ENCODE measurements at places on chromosomes 16 and 17.

DNA sequence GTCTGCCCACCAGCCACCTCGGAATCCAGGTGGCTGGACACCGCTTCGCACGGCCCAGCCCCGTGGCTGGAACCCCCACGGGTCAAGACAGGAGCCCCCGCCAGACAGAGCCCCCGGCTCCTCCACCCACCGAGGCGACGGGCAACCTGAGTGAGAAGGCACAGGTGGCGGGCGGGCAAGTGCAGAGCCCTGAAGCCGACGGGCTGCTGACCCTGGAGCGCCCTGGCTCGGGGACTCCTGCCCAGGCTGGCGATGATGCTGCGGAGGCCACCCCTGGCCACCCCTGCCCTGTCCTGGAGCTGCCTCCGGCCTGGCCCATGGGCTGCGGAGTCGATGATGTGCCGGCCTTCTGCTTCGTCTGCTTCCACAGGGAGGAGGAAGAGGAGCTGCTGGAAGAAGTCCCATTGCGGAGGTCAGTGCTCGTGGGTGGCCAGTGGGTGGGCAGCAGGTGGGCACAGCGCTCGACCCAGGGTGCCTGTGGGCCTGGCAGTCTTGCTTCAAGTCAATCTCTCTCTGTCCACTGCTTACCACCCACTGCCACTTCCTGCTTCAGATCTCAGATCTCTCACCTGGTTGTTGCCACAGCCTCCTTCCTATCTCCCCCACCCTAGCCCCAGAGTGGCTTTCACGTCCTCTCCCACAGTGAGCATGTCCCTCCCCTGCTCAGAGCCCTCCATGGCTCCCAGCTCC, 33.1 kb upstream of the SBK1 start:
- no peak for DNase-seq

- no peak for DNase-seq
Measured at GRCh38 chr16:35689764-35690163, 2230.4 kb downstream of the TP53TG3F start.

GRCh38 chr16:18943414-18943813, 17.2 kb upstream of the SMG1 start:
- DNase-seq, result no peak

DNA sequence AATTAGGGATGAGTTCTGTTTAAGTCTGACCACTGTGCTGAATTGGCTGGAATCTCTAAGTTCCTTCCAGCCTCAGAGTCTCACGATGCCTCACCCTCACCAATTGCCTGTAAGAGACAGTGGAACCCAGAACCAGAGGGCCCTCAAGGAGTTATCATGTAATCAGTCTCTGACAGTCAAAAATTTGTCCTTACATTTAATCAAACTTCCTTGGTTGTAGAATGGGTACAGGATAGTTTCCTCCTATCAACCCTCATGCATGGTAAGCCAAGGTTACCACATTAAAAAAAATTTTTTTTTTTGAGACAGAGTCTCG, 83.2 kb downstream of the CDK5R1 start:
- DNase-seq, result no peak

DNA sequence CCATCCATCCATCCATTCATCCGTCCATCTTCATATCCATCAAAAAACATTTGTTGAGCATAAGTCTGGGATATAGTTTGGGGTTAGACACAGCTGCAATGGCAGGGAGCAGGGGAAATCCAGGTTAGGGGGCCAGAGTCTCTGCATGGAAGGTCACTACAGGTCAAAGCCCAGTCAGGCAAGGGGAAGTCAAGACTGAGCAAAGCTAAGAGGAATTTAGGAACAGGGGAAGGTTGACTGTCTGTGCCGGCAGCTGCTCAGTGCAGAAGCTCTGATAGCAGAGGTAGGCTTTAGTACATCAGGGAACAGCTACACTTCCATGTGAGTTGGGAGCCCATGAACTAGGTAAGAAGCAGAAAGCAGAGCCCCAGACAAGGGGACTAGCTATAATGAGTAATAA, 68.1 kb downstream of the IRF8 start:
- DNase-seq, result no peak

DNA sequence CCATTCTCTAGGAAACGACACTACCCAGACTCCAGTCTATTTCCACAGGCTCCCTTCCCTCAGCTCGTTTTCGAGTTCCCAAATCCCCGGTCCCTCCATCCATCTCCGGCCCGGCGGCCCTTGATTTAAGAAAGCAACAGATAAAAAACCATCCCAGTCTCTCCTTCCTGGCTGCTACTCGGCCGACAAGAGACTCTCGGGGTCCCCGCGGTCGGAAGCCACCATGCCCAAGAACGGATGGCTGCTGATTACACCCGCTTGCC, 182 bp downstream of the RPL26 start:
- DNase-seq, result no peak

DNA sequence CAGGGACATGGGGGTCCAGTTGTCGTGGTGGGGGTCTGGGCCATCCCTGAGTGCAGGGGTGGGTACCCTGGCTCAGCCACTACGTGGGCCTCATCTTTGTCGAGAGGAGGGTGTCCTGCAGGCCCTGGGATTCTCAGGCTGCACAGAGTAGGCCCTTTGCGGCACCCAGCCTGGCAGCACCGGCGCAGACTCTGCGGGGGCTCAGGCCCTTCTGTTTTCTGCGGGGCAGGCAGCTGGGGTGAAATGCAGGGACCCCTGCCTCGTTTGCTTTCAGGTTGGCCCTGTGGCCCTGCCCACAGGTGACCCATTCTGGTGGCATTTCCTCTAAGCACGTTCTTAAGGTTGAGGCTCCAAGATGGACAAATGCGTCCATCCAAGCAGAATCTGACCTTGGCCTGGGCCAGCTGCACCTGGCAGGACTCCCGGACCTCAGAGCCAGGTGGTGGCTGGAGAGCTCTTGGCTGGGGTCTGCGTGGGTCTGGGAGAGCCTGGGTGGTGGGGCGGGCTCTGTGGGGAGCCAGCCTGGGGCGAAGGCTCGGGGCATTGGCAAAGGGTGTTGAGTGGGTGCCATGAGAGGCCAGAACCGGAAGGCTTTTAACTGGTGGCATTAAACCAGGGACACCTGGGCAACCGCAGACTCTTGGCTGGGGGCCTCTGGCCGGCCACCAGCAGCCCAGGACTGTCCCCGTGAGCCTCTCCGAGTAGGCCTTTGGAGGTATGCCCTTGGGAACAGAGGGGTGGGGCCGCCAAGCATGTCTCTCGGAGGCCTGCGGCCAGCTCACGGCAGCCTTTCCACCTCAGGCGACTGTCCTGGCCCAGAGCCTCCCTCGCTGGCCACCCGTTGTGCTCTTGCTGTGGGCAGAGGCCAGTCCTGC, 16.9 kb downstream of the PRSS27 start:
- no peak for DNase-seq

DNA sequence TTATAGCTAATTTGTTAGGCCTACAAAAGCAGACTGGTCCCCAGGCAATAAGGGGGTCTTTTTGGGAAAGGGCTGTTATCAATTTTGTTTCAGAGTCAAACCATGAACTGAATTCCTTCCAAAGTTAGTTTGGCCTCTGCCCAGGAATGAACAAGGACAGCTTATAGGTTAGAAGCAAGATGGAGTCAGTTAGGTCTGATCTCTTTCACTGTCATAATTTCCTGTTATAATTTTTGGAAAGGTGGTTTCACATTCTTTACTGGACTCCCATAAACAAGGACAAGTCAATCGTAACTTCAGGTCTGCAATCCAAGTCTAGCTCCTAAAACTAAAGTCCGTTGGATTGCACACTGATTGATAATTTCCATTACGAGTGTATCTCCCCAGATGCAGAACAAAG, 30.1 kb upstream of the SHCBP1 start:
- no peak for DNase-seq

DNA sequence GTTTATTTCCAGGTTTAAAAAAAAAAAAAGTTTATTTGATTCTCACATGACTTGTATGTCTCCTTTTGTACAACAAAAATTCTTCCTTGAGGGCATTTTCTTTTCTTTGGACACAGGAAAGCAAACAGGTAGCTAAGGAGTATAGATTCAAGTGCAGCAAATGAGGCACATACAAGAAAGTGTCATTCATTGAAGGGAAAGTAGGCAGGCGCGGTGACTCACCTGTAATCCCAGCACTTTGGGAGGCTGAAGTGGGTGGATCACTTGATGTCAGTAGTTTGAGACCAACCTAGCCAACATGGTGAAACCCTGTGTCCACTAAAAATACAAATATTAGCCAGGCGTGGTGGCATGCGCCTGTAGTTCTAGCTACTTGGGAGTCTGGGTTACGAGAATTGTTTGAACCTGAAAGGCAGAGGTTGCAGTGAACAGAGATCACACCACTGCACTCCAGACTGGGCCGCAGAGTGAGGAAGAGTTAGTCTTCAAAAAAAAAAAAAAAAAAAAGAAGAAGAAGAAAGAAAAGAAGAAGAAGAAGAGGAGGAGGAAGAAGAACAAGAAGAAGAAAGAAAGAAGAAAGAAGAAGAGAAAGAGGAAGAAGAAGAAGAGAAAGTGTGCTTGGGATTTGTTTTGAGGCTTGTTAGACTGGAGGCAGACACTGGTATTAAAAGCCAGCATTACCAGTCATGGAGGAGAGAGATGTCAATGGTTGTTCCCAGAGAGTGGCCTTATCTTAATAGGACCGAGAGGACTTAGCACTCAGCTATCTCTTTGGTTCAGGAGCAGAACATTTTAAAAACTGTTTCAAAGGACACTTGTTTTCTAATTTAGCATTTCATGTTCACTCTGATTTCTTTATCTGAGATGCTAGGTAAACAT, 19.7 kb downstream of the GINS3 start:
- no peak for DNase-seq

DNA sequence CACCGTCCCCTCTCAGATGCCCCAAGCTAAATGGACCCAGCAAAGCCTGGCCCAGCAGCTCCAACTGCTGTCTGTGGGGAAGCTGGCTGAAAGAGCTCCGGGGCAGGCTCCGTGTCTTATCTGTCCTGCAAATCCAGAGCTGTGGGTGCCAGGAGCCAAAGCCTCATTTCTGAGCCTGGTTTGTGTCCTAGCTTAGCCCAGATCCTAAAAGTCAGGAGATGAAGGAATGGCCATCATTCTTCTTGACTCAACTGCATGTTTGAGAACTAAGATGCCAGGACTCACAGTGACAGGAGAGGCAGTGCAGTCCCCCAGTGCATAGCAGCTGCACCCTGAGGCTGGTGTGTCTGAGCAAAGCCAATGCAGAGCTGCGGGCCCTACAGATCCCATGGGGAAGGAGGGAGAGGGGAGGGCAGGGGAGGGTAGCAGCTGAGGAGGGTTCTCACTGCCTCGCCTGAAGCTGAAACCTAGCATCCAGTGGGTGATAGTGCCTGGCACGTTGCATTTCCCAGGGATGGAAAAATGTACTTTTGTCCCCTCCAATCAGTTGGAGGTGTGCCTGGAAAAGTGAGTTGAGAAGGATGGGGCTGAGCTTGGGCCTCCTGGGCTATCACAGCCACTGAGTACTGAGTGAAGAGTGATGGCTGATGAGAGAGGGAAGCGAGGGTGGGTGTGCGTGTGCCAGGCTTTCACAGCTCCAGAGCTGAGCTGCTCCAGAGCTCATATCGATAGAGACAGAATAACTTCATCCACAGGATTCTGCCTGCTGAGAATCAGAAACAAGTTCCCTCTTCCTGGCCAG, 24.5 kb upstream of the CD300E start:
- no peak for DNase-seq

GRCh38 chr16:80230328-80231120, 310.3 kb upstream of the DYNLRB2 start:
- DNase-seq, result no peak

- DNase-seq, result no peak
Measured at GRCh38 chr17:1156864-1157263, 22.9 kb downstream of the ABR start.
